ENCODE measurements at places on chromosomes 2 and 18. TPM values are rescaled to one million over a fixed set of nuclear protein-coding genes. Genes with fewer than 3 reads are reported as not detected.
A peak's percentile ranks its signal among the peaks of the same experiment; 100 is the strongest.

DNA sequence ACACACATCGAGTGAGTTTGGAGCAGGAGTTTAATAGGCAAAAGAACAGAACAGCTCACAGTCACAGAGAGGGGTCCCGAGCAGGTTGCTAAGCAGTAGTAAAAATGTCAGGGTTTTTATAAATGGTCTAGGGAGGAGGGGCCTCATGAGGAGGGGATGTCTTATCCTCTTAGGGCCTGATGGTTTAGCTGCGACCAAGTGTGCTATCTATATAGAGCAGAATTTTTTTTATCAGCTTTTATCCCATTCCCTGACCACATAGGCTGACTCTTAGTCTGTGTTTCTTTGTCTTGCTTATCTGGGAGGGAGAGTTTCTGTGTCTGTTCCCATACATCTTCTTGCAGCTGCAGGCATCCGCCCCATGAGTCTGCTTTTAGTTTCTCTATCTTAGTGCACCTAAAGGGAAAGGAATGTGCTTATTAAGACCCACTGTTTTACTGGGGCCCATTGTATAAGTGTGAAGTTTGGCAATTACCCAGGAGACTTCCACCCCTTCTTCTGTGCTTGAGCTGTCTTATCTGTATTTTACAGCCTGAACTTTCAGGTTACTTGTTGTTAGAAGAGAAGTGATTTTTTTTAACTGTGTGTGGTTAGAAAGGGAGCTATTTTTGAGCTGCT, 30.4 kb upstream of the GMCL1 start:
- H3K4me1 ChIP-seq, result peaks cover 7% of the 10 kb centered on the region
- no peaks in the 10 kb centered on the region for H3K36me3 ChIP-seq
- no peaks in the 10 kb centered on the region for H3K27me3 ChIP-seq
- H3K4me3 ChIP-seq, result peak overlapping the region; percentile 49
- DNase-seq, result no peak
- H3K27ac ChIP-seq, result peak overlapping the region; percentile 68

Gene TOGARAM2
- 56.7 TPM for total RNA-seq

DNA sequence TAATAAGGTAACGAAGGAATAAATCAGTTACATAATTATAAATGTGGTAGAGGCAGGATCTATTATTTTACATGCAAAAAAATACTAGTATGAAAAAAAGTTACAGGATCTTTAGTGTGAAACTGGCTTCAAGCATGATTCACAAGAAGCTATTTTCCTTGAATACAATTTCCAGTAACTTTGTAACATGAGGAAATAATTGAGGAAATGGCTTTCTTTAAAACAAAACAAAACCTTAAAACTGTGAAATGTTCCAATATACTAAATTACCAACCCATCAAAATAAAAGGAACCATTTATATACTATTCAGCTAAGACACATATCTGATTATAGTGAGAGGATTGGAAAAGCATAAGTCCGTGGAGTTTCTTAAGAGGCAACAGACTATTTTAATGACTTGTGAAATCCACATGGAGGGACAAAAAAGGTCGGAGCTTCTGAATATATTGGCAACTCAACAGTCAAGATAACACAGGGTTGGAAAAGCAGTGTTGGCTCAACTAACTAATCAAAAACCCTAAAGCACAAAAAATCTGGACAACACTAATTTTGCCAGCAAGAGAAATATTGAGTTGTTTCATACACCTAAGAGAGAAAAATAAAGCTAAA, 10.6 kb downstream of the IRS1 start:
- DNase-seq, result no peak
- H3K27me3 ChIP-seq, result no peaks in the 10 kb centered on the region
- H3K36me3 ChIP-seq, result no peaks in the 10 kb centered on the region
- H3K4me1 ChIP-seq, result peaks cover 42% of the 10 kb centered on the region

DNA sequence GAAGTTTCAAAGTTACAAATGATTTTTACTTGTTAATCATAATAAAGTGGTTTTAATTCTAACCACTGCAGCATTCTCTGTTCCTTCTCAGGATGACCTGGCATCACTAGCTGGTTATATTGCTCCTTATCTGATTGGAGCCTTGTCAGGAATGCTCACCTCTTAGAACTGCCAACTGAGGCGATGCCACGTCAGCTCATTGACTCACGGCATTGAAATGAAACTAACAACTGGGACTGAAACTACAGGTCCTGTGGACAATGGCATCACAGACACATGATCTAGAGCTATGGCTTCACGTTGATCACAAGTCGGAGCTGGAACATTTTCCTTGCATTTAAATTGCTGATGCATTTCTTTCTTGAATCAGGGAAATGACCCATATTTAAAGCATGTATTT, 54.9 kb upstream of the MAP2 start:
- no peak overlapping the region for H3K27ac ChIP-seq
- H3K4me3 ChIP-seq, result no peak overlapping the region
- H3K4me1 ChIP-seq, result no peaks in the 10 kb centered on the region

- no peaks in the 10 kb centered on the region for H3K4me1 ChIP-seq
- H3K27me3 ChIP-seq, result no peaks in the 10 kb centered on the region
- no peak overlapping the region for H3K4me3 ChIP-seq
- H3K36me3 ChIP-seq, result no peaks in the 10 kb centered on the region
- no peak overlapping the region for H3K27ac ChIP-seq
Measured at GRCh38 chr2:215797676-215798075, 215.7 kb downstream of the MREG start.

DNA sequence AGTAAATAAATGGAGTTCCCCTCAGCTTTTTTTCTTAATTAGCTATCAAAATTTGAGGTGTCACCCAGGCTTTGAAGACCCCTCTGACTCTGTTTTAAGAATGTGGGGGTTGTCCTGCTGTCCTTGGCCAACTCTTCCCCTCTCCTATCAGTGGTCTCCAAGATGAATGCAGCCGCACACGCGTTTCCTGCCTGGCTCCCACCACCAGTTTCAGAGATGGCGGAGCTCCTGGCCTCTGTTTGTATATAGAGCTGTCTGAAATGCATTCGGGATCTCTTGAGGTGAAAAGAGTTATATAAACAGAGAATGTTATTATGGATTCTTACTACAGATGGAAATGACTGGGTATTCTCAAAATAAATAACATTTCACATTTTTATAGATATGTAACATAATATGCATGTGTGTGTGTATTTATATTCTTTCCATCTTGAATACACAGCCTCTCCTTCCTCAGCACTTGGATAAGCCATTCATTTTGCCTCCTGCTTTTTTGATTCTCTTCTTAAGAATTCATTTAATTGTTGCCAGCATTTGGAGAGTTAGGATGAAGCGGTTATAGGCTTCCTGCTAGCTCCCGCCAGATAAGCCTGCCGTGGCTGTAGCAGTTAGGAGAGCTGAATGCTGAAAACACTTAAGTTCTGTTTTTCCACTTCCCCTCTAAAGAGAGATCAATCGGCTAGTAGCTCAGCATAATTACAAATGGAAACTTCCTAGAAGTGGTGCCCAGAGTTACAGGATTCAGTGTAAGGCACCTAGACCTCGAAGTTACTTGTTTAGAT, 659.3 kb upstream of the FANCL start:
- no peaks in the 10 kb centered on the region for H3K36me3 ChIP-seq
- H3K4me3 ChIP-seq, result no peak overlapping the region
- DNase-seq, result no peak
- H3K27me3 ChIP-seq, result no peaks in the 10 kb centered on the region
- H3K4me1 ChIP-seq, result peaks cover 5% of the 10 kb centered on the region

- DNase-seq, result no peak
- H3K4me1 ChIP-seq, result peaks cover 3% of the 10 kb centered on the region
- no peak overlapping the region for H3K4me3 ChIP-seq
- H3K27me3 ChIP-seq, result peaks cover 15% of the 10 kb centered on the region
- H3K27ac ChIP-seq, result no peak overlapping the region
Measured at GRCh38 chr2:8453904-8454302, 228.0 kb upstream of the ID2 start.

DNA sequence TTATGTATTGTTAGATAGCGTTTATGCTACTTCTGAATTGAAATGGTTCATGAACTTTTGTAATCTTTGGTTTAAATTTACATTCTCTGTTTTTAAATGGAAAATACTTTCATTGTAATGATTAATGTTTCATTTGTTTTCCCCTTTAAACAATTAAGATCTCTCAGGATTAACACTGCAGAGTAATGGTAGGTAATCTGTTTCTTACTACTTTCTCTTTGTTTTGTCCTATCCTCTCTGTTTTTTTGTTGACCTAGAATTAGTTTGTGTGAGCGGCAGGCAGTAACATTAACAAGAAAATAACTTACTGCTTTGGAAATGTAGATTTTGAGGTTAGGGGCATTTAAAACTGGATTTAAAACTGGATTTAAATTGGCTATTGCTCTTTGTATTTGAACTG, 19.1 kb downstream of the SMAD4 start:
- DNase-seq, result no peak
- H3K27ac ChIP-seq, result no peak overlapping the region
- H3K36me3 ChIP-seq, result no peaks in the 10 kb centered on the region
- H3K4me3 ChIP-seq, result no peak overlapping the region

DNA sequence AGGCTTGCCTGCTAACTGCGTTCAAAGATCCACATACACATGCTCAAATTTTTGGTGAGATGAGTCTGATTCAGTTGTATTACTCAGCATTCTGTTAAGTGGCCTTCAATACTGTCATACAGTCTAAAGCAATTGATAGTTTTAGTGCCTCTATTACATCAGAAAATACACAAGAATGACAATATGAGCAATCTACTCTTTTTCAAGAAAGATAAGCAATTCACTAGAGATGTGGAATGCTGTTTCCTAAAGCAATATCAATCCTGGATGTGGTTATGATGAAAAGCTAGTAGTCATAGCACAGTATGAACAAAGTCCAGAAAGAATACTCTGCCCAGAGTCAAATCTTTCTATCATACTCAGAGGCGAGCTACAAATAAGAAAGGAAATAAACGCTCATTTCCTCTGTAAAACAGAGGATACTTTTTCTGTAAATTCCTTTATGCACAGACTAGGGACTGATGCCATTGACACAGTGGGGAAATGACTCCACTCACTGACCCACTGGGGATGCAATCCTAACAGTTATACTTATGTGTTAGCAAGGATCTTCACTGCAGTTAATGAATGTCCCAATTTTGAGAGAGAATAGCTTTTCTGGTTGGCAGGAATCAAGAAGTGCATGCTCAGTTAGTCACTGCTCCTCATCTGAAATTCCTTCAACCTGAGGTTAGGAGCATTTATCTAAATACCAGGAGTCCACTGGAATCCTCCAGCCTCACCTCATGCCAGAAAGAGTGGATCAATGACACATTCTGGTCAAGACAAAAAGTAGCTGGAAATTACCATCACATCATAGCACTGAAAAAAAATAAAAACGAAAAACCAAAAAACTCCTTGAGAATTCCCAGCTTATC, 83.3 kb downstream of the PDE11A start:
- DNase-seq, result no peak
- H3K36me3 ChIP-seq, result no peaks in the 10 kb centered on the region
- H3K4me1 ChIP-seq, result no peaks in the 10 kb centered on the region
- H3K27ac ChIP-seq, result no peak overlapping the region
- H3K4me3 ChIP-seq, result no peak overlapping the region
- H3K27me3 ChIP-seq, result no peaks in the 10 kb centered on the region

Data from heart right ventricle (tissue), 16 donors.